ENCODE measurements at places on chromosomes 6 and 20.

DNA sequence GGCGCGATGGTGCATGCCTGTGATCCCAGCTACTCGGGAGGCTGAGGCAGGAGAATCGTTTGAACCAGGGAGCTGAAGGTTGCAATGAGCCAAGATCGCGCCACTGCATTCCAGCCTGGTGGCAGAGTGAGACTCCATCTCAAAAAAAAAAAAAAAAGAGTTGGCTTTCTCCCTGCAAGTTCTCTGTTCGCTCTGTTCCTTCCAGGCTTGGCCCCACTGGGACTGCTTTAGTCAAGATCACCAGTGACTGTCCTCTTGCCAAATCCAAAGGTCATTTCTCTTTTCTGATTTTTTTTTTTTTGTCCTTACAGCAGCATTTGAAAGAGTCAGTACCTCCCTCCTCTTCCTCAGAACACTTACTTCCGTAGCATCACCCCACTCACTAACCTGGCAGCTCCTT lies 10.8 kb upstream of the GNRH2 start:
- no peak overlapping the region for H3K27ac ChIP-seq
- peaks cover 4% of the 10 kb centered on the region for H3K4me1 ChIP-seq
- no peak overlapping the region for H3K4me3 ChIP-seq

GRCh38 chr20:21229163-21229562 lies 74.0 kb upstream of the XRN2 start:
- H3K4me1 ChIP-seq: peaks cover 3% of the 10 kb centered on the region
- H3K27ac ChIP-seq: no peak overlapping the region
- peaks cover 11% of the 10 kb centered on the region for H3K27me3 ChIP-seq
- peaks cover 9% of the 10 kb centered on the region for H3K36me3 ChIP-seq
- no peak for DNase-seq
- H3K4me3 ChIP-seq: no peak overlapping the region

- H3K4me1 ChIP-seq: no peaks in the 10 kb centered on the region
- peaks cover 14% of the 10 kb centered on the region for H3K27me3 ChIP-seq
- no peak overlapping the region for H3K4me3 ChIP-seq
- no peaks in the 10 kb centered on the region for H3K36me3 ChIP-seq
- no peak overlapping the region for H3K27ac ChIP-seq
Observed at GRCh38 chr20:51584116-51584515, 41.6 kb upstream of the NFATC2 start.

DNA sequence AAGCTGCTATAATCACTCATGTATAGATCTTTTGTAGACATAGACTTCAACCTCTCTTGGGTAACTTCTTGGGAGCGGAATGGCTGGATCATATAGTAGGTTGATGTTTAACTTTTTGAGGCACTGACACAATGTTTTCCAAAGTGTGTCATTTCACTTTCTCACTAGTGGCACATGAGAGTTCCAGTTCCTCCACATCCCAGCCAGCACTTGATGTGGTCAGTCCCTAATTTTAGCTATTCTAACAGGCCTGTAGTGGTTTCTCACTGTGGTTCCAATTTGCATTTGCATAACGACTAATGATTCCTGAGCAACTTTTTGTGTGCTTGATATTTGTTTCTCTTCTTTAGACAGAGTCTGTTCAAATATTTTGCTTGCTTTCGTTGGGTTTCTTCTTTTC lies 221.3 kb downstream of the DLL1 start:
- H3K27ac ChIP-seq: no peak overlapping the region
- H3K4me1 ChIP-seq: peaks cover 22% of the 10 kb centered on the region

GRCh38 chr6:134706806-134707205 lies 243.1 kb downstream of the ALDH8A1 start:
- H3K27me3 ChIP-seq: no peaks in the 10 kb centered on the region
- no peak for DNase-seq
- no peak overlapping the region for H3K27ac ChIP-seq
- no peaks in the 10 kb centered on the region for H3K36me3 ChIP-seq
- peaks cover 13% of the 10 kb centered on the region for H3K4me1 ChIP-seq

DNA sequence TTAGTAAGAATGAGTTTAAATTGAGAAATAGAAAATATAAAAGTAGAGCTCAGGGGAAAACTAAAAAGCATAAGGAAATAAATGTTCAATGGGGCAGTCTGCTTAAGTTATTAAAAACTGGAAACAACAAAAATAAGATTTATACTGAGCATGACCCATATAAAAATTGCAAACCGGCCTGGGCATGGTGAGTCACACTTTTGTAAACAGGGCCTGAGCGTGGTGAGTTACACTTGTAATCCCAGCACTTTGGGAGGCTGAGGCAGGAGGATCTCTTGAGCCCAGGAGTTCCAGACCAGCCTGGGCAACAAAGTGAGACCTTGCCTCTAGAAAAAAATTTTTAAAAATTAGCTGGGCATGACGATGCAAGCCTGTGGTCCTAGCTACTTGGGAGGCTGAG lies 74.6 kb downstream of the TMEM244 start:
- no peak for DNase-seq
- no peaks in the 10 kb centered on the region for H3K4me1 ChIP-seq
- no peaks in the 10 kb centered on the region for H3K36me3 ChIP-seq
- H3K4me3 ChIP-seq: no peak overlapping the region
- no peak overlapping the region for H3K27ac ChIP-seq

- no peaks in the 10 kb centered on the region for H3K36me3 ChIP-seq
- H3K4me1 ChIP-seq: peaks cover 10% of the 10 kb centered on the region
- no peak overlapping the region for H3K27ac ChIP-seq
Observed at GRCh38 chr6:3884007-3884745, 35.0 kb downstream of the FAM50B start.

- H3K27me3 ChIP-seq: peaks cover 3% of the 10 kb centered on the region
- H3K36me3 ChIP-seq: peaks cover 23% of the 10 kb centered on the region
- no peak for DNase-seq
- H3K27ac ChIP-seq: no peak overlapping the region
Observed at GRCh38 chr20:19913927-19914614, 103.1 kb upstream of the NAA20 start.

All from nephron progenitor cell (in vitro differentiated cells).